Transverse colon (tissue), 4 donors: ENCODE measurements at places on chromosomes 2 and 18.

GRCh38 chr2:21042958-21043743 is 722 bp downstream of the APOB start:
- DNase-seq = peak; percentile 62

DNA sequence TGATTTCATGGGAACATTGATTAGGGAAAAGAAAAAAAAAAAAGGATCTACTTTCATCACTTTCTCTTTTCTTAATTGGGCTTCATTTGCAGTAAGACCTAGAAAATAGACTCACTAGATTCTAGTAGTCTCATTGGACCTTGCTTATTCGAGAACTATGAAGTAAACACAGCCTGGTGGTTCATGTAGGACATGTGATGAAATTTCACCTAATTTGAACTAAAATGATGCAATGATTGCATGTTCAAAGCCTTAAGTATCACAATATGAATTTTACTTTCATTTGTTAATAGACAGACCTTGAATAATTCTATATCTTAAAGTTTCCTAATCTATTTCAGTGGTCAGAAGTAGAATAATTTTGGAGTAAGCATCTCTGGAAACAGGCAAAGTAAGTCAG is 688.9 kb upstream of the NRXN1 start:
- DNase-seq = no peak

DNA sequence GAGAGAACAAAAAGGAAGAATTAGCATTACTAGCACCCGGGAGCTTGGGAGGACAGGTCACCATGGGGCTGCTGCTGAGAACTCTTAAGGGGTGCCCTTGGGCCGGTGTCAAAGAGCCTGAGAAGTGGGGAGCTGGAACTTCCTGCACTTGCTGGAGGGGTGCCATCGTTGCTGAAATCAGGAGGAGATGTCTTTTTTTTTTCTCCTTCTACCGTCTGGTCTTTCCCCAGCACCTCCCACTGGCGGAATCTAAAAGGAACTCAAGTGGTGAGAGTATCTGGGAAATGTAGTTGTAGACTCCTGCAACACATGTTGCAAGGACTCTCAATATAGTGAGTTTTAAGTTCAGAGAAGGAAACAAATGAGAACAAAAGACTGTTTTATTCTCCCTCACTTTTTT is 6.1 kb upstream of the AMMECR1L start:
- no peak for DNase-seq

GRCh38 chr2:128756365-128756717 is 437.7 kb upstream of the HS6ST1 start:
- no peak for DNase-seq

GRCh38 chr2:232925821-232926156 is 55.7 kb downstream of the SNORC start:
- DNase-seq = no peak

DNA sequence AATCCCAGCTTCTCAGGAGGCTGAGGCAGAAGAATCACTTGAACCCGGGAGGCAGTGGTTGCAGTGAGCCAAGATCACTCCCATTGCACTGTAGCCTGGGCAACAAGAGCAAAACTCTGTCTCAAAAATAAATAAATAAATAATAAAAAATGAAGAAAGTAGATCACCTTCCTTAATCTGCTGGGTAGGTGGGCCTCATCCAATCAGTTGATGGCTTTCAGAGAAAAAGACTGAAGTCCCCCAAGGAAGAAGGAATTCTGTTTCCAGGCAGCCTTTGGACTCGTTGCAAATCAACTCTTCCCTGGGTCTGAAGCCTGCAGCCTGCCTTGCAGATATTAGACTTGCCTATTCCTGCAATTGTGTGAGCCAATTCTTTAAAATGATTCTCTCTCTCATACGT is 136.5 kb downstream of the TFCP2L1 start:
- no peak for DNase-seq

- DNase-seq = peak; percentile 85
These were observed 4.4 kb downstream of the ANKRD23 start for GRCh38 chr2:96839293-96839874.

DNA sequence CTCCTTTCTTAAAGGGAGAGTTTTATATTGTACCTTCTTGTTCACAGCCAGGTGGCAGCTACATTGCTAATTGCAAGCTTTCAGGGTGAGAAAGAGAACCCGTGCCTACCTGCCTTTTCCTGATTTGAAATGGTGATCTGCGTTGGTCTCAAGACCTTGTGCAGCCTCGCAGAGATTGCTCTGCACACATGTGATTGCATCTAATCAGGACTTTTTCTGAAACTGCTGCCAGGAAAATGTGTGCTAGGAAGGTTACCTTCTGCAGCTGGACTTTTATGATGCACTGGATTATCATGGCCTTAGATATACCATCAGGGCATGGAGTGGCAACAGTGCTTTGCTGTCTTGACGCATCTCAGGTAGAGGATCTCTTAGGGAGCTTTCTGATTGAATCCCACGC is 45.1 kb downstream of the AGAP1 start:
- peak; percentile 19 for DNase-seq

- DNase-seq = no peak
These were observed 802.1 kb downstream of the CPS1 start for GRCh38 chr2:211358504-211358903.

GRCh38 chr2:220394433-220394832 is 767.0 kb downstream of the SLC4A3 start:
- no peak for DNase-seq

GRCh38 chr18:24370120-24370519 is 27.5 kb downstream of the OSBPL1A start:
- DNase-seq = no peak

DNA sequence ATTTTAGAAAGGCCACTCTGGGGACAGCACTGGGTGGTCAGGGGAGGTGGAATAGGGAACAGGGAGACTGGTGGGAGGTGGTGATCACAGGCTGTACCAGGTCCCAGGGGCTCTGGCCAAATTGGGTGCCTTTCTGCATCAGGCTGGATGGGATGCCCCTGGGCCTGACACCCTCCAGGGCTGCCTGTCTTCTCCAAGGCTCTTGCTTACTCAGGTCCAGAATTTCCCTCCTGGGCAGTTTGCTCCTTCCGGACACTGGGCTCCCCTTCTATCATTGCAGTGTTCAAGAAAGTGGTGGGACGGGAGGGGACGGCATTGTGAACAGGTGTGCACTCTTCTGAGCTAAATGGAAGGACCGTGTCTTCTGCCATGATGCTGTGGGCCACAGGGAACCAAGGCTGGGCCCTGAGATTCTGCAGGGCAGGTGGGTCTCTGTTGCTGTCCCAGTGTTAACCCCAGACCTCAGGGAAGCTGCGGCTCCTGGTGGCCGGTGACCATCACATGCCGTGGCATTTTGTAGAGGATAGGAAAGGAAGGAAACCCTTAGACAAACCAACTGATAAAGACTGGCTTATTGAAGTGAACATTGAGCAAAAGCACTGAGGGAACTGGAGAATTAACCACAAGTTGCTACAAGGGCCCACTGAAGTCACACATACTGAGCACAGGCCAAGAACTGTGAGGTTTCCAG is 93.7 kb upstream of the HS6ST1 start:
- no peak for DNase-seq

- no peak for DNase-seq
These were observed 345.7 kb downstream of the MTX2 start for GRCh38 chr2:176614930-176615329.

DNA sequence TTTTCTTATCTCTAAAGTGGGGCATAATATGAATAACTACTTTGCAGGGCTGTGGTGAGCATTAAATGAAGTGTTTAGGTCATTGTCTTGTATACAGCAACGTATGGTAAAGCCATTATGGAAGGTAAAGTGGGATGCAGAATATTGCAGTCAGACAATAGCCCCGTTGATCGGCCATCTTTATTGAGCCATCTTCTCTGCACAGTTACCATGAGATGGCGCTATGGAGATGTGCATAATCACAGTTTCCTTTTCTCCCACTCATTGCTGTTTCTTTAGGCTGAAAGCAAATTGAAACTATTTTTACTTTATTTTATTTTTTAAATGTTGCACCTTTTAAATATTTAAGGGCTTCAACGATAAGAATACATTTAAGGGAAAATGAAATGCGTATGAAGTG is 108.9 kb downstream of the THSD7B start:
- DNase-seq = no peak

DNA sequence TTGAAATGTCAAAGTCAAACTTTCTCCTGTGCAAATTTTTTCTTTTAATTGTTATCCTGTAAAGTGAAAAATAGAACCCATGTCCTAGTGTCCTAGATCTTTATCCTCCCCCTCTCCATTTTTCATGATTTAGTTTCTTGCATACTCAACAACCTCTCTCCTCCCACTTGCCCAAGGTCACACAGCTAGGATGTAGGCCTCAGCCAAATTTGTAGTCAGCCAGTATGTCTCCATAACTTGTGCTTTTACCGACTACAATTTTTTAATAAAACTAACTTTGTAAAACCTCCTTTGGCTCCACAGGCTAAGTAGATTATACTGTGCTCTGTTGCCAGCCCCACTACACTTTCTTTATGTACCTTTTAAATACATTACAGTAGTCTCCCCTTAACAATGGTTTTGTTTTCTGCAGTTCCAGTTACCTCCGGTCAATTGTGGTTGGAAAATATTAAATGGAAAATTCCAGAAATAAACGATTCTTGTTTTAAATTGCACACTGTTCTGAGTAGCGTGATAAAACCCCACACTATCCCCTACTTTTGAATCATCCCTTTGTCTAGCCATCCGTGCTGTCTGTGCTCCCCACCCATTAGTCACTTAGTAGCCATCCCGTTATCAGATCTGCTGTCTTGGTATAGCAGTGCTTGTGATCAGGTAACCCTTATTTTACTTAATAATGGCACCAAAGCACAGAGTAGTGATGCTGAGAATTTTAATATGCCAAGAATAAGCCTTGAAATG is 22.8 kb downstream of the GULP1 start:
- DNase-seq = no peak

DNA sequence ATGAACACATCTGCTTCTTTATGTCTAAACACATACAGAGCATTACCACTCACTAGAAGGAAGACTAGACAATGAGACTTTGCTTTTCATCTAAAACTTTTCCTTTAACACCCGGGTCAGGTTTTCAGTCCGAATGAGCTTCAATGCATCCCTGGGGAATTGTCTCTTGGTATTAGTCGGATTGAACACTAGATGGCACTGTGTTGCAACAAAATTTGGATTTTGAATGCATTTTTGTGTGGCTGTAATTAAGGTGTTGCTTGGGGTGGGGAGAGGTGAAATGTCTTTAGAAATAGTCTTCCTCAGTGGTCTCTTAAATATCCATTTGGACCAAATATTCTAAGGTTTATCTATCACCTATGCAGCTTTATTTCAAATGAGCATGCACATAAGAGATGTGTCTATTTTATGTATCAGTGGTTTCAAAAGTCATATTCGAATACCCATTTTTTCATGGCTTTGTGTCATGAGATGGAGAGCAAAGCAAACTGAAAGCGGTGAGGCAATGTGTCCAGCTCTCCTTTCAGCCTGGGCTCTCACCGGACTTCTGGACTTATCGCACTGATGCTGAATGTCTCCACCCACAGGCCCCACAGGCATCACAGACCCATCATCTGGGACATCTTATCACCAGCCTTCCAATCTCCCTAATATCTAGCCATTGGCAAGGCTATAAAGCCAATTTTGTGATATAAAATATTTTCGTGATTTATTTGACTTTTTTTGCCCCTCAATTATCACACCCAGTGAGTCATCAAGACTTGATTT is 510.3 kb downstream of the RNF144A start:
- no peak for DNase-seq

DNA sequence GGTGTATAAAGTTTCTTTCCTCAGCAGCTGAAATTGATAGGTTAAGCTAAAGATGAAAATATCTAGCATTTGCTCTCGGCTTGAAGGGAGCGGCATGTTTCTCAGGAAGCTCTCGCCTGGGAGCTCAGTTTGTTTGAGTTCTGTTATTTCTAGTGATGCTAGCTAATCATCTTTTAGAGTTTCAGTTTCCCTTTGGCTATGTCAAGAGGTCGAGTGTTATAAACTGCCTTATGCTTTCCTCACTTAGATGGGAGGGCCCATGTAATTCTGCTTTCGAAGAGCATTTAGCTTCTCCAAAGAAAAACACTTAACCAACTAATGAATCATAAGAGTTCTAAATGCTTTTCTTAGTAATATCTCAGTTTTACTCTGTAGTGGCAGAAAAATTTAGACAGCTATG is 33.6 kb downstream of the PLCL1 start:
- no peak for DNase-seq

DNA sequence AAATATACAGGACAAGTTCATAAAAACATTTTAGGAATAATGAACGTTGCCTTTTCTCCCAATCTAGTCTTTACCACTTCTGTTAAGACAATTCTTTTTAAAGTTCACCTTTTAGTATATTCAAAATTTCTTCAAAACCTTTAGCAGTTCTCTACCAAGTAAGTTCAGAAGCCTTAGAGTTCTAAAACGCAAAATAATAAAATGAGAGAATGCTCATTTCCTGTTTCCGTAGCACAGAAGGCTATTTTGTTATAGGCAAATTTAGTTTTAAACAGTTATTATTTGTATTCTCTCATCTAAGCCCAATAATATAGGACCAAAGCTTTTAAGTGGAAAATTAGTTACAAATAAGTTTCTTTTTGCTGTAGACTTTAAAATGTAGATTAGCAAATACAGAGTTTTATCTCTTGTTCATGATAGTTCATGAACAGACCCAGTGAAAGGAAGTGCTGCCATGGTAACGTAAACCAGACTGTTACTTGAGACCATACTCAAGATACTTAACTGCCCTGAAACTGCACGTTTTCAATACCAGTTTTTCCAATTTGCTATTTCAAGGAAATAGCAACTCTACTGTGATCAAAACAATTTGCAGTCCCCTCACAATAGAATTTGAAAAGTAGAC is 173.1 kb upstream of the STON1 start:
- DNase-seq = no peak

GRCh38 chr2:16475986-16476567 is 189.6 kb downstream of the CYRIA start:
- no peak for DNase-seq

GRCh38 chr2:82158150-82158549 is 1853.6 kb upstream of the LRRTM1 start:
- DNase-seq = no peak

- DNase-seq = no peak
These were observed 2.8 kb downstream of the MFSD2B start for GRCh38 chr2:24012521-24013188.

- DNase-seq = no peak
These were observed 188.7 kb upstream of the HNMT start for GRCh38 chr2:137775529-137775928.

GRCh38 chr18:34128436-34128835 is 96.3 kb downstream of the NOL4 start:
- DNase-seq = no peak

DNA sequence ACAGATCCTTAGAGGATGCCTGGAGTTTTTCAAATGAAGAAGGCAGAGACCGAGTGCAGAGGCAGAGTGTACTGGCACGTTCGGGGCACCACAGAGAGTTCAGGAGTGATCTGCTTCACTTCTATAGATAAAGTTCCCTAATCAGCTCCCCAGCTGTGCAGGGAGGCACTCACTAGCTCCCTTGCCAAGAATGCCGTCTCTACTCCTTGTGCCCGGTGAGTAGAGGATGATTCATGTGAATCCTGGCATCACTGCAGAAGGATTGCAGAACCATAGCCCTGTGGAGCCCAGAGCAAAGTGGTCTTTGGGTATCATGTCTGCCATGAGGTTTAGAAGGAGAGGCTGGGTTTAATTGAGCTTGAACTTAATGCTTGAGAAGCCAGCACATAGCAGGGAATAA is 510.1 kb upstream of the RAB6C start:
- no peak for DNase-seq

GRCh38 chr2:170733798-170734600 is 18.9 kb downstream of the SP5 start:
- DNase-seq = no peak
